ENCODE measurements at places on chromosomes 1 and 21.

- no peak for DNase-seq
Measured at GRCh38 chr1:2087766-2088165, 37.6 kb downstream of the PRKCZ start.

GRCh38 chr1:184359909-184360308 lies 26.9 kb upstream of the C1orf21 start:
- DNase-seq = no peak

DNA sequence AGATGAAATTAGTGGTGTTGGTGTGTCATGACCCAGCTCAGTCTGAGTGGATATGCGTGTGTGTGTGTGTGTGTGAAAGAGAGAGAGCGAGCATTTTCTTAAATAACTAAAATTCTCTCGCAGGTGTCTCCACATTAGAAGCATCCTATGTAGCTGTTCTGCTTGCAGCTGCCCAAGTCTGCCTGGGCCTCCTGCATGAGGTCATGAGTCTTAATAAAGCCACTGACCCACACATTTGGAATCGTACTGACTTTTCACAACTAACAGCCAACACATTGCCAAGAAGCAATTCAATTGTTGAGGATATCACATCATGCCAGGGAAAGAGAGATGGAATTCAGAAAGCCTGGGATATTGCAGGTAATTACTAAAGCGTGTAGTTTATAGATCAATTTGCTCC lies 238.2 kb upstream of the AJAP1 start:
- no peak for DNase-seq

- no peak for DNase-seq
Measured at GRCh38 chr1:87647430-87648177, 318.9 kb downstream of the LMO4 start.

- no peak for DNase-seq
Measured at GRCh38 chr1:66480162-66480561, 53.8 kb upstream of the SGIP1 start.

DNA sequence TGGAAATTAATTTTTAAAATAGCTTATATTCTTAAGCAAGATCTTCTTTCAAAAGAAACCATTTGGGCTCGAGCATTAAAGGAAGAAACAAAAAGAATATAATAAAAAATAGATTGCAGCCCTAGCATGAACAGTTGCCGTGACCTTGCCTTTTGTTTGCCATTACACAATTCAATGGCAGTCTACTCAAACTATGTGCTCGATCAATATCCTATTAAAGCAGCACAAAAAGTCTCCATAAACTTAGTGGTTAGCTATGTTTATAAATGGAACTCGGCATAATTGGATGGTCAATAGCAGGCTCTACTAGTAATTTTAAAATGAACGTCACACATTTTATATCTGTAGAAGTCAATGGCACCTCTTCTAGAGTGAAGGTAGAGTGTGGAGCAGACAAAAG lies 256.5 kb downstream of the NFIA start:
- DNase-seq = no peak

- no peak for DNase-seq
Measured at GRCh38 chr1:15958111-15958510, 17.8 kb downstream of the ZBTB17 start.

GRCh38 chr1:160629286-160630210 lies 17.3 kb downstream of the SLAMF1 start:
- DNase-seq = no peak

- no peak for DNase-seq
Measured at GRCh38 chr1:111705841-111706240, 33.4 kb downstream of the INKA2 start.

- DNase-seq = no peak
Measured at GRCh38 chr1:75980972-75981897, 49.0 kb upstream of the ASB17 start.

- DNase-seq = no peak
Measured at GRCh38 chr21:26503414-26503813, 69.7 kb downstream of the CYYR1 start.

DNA sequence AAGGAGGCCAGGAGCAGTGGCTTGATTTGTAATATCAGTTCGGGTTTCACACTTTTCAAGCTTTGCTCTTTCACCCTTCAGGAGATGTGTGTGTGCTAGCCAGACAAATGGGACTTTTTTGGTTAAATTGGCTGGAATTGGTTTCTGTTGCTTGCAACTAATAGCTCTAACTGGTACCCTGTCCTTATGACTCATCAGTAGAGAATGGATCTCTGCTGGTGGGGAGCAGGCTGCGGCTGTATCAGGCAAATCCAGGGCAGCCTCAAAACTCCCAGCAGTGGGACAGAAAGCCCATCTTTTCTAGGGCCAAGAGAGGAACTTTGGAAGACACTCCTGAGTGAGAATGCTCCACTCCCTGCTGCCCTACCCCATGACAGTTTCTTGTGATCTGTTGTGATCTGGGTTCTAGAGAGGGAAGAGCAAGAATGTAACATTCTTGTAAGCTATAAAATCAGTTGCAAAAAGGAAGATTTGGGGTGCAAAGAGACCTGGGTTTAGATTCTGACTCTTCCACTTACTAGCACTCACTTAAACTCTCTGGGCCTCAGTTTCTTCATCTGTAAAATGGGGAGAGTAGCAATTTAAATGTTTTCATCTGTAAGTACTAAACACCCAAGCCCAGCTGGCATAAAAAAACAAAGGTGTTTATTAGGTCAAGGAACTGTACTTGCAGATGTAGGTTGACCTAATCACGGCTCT lies 257.0 kb upstream of the TMEM51 start:
- no peak for DNase-seq

- no peak for DNase-seq
Measured at GRCh38 chr1:41373373-41373772, 12.1 kb downstream of the FOXO6 start.

DNA sequence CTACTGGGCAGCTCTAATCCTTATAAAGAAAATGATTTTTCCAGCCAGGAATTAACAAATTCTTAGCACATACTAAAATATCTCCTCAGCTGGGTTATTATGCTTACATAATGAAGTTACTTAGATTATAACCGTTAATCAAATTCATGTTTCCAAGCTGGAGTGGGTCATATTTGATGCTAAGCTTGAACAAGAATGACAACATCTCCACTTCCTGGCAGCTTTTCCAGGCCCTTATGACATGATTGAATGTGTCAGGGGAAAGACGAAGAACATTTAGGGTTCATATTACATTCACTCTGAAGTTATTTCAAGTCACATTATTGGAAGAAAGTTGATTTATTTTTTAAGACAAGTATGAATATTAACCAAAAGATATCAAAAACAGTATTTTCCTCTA lies 333.7 kb downstream of the PCP4 start:
- no peak for DNase-seq

DNA sequence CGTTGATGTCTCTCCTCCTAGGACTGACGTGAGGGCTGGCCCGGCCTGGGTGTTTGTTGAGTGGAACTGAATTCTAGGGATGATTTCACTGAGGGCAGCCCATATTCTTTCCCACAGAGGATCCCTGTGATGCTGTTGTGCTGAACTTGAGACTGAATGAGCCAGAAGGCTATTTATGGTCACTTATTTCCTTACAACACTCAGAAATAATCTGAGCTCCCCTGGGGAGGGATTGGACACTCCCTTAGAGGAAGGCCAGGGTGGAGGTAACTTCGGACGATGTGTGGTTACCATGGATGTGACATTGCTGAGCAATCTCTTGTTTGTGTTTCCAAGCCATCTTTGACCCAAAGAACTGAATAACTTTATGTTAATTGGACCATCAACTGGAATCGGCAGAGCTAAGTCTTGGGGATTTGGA lies 5.1 kb upstream of the TMCO4 start:
- DNase-seq = no peak

- DNase-seq = no peak
Measured at GRCh38 chr21:15285556-15285955, 220.8 kb upstream of the NRIP1 start.

DNA sequence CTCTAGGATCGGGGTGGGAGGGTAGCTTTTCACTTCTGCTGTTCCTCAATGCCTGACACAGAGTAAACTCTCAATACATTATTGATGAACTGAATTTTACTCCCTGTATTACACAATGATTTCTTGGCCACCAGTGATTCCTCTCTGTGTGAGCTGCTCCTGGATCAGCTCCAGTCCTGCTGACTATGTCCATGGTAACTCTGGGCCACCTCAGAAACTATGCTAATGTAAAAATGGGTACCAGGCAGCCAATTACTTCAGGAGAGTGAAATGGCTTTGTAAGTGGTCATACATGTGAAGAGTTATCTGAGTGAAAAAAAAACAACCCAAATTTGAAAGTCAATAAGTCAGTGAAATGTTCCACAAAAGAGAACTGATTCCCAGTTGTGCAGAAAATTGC lies 311.0 kb downstream of the KCNH1 start:
- DNase-seq = no peak

DNA sequence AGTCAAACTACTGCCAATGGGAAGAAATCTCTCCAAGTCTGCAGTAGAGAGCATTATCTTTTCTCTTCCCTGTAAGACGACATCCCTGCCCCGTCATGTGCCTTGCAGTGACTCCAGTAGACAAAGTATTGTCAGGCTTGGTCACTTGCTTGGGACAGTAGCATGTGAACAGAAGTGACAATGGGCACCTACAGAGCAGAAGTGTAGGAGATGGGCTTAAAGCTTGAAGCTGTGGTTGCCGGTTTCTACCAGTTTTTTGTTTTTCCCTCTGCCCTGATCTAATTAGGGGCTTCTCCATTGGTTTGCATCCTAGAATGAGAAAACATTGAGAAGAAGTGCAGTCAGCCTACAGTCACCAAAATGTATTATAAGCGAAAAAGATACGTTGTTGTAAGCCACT lies 12.7 kb downstream of the F3 start:
- DNase-seq = no peak

DNA sequence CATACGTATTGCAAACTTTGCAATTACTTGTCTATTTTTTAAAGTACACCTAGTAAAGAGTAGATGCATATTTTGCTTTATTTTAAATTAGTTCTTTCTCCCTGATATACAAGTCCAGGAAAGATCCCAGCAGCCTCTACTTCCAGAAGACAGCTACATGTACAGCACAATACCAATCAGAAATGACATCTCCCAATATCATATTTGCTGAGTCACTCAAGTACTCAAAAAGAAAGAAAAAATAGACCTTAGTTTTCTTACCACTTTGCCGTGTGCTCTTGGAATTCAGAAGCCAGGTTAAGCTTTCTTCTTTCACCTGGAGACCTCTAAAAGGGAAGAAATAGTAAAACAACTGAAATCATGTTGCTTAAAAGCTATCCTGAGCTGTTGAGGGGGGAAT lies 412.6 kb upstream of the RUNX1 start:
- DNase-seq = no peak

- DNase-seq = no peak
Measured at GRCh38 chr1:116259663-116260062, 113.4 kb upstream of the ATP1A1 start.

DNA sequence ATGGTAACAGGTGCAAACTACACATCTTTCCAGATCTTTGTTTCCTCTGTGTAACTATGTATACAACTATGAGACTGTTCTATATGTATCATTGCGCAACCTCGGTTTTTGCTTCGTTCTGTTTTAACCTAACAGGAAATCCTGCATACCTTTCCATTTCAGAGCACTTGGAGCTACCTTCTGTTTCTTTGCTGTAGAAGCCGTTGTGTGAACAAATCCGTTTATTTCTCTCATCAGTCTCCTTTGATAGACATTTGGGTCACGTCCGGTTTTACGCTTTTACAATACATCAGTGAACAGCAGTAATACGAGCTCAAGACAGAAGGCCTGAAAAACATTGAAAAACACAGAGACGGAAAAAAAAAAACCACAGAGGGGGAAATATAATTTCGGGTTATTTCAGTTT lies 10.5 kb downstream of the ATP5IF1 start:
- DNase-seq = no peak

DNA sequence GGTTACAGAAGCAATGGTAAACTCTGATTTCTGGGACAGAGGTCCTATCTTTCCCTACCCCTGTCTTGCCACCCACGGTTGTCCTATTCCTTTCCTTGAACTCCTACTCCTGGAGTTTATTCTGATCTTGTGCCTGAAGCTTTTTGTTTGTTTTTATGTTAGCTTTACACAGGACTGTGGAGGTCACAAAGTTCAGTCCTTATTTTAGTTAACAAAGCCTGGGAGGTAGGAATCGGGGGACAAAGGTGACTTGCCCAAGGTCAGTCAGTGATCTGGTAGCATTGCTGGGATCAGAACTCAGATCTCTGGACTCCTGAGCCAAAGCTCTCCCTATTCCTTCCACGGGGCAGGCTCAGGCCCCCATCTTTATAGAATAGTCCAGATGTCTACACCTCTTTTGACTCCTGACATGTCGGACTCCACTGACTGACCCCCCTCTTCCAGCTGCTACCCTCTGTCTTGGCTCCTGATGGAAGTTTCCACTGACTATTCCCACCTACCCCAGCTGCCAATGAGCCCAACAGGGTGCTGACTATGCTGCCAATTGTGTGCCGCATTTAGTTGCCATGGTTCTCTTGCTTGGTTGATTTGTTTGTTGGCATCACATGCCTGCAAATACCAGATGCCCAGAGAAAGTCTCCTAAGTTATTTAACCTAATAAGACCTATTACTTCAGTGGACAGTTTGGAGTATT lies 9.9 kb downstream of the F5 start:
- DNase-seq = no peak

GRCh38 chr1:235893840-235894239 lies 27.1 kb upstream of the LYST start:
- DNase-seq = no peak

DNA sequence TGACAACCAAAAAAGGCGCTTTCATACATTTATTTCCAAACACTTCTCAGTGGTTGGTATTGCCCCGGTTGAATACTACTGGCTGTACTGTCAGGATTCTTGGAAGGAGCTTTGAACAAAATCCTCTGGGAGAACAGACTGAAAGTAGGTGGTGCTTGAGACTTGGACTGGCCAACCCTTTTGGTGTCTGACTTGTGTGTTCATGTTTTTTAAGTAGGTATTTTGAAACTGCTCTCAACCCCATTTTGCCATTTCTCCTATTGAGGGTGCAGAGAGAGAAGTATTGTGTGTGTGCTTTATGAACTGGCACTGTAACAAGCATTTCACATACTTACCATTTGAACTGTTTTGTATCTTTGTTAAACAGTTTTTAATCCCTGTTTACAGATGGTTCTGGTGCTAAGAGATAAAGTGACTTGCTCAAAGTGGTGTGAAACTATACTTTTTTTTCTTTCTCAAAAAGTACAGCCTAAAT lies 21.2 kb downstream of the ARID1A start:
- DNase-seq = no peak

DNA sequence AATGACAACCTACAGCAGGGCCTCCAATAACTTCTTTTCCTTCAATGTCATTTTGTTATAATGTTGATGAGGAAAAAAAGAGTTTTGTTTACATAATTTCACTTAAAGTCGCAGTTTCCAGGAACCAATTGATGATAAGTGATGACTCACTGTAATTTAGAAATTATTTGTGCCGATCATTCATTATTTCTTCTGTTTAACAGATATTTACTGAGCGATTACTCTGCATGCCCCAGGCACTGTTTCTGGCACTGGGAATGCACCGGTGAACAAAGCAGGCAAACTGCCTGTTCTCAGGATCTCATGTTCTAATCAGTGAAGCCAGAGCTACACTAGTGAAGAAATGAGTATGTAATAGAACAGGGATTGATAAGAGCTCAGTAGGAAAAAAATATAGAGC lies 403.4 kb downstream of the NTNG1 start:
- no peak for DNase-seq

GRCh38 chr1:221719987-221720386 lies 21.9 kb downstream of the DUSP10 start:
- no peak for DNase-seq
